ENCODE measurements at places on chromosomes 11 and 22.

- DNase-seq: no peak
Measured at GRCh38 chr11:5610446-5610845, 14.0 kb downstream of the TRIM6 start.

DNA sequence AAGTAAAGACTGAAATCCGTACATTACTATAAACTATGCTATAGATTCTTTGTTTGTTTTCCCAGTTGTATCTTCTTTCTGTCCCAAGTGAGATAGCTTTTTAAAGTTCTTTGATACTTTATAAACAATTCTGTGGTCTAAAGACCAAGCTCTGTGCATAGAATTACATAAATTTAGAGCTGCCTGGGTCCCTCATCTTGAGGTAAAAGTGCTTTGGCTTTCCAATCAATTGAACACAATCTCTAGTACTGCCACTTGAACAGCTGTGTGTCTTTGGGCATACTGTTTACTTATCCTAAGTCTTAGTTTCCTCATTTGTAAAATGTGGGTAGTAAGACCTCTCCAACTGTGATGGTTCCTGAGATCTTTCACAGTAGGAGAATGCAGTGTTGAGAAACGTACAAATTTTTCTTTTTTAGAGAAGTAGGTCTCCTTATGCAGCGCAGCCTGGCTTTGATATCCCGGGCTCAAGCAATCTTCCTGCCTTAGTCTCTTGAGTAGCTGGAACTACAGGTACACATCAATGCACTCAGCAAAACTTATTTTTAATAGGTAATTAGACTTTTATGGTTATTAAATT, 2.5 kb upstream of the EED start:
- DNase-seq: no peak

DNA sequence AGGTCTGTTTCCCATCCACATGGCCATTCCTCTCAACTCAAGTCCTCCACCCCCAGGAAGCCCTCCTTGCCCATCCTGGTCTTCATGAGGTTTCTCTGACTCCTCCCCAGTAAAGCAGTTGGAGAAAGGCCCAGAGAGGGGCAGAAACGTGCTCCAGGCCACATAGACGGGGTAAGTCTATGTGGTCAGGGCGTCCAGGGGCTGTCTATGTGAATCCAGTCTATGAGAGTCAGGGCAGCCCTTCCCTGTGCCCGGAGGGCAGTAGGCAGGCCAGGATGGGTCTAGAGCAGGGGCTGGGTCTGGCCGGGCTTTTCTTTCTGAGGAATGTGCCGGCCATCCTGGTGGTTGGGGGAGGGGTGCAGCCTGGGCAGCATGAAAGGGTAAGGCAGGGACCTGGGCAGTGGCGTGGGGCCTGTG, 11.7 kb downstream of the GUCD1 start:
- no peak for DNase-seq

- DNase-seq: no peak
Measured at GRCh38 chr11:114401311-114401710, 845 bp downstream of the RBM7 start.

DNA sequence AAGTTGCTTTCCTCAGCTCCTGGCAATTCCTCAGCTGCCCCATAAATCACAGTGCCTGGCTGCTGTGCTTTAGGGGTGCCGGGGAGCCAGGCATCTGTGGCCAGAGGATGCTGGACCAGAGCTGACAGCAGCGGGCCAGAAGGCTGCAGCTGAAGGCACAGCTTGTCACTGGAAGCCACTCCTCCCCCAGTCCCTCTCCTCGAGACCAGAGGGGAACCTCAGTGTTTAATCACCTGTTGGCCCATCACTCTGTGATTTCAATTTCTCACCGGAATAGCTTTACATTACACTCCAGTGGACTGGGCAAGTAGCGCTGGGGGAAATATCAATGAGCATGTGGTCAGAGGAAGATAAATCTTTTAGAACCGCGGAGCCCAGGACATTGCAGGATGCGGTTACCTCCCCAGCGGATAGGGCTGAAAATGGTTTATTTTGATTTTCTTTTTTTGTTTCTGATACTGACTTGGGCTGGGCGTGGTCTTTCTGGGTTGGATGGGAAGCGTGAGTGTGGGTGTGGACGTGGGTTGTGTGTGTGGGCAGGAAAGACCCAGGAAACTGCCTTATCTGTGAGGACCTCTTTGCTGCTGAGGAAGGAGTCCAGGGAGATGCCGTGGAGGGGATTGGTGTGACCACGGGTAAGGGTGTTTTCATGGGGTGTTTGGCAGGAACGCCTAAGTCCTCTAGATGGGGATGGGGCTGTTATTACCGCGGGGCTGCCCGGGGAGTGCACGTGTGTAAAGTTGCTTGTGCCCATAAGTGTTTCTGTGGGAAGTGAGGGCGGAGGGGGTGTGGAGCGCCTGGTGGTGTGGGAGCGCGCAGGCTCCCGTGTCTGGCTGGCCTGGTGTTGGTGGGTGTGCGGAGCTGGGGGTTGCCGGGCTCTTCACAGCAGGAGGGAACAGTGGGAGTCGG, 4.0 kb downstream of the DAGLA start:
- DNase-seq: no peak

Data from NCI-H1048 (cell line).